ENCODE measurements at places on chromosomes 3 and 15. TPM values are rescaled to one million over a fixed set of nuclear protein-coding genes. Genes with fewer than 3 reads are reported as not detected.

- no peaks in the 10 kb centered on the region for H3K27me3 ChIP-seq
- H3K36me3 ChIP-seq = no peaks in the 10 kb centered on the region
- H3K4me3 ChIP-seq = no peak overlapping the region
- no peak overlapping the region for H3K27ac ChIP-seq
- H3K4me1 ChIP-seq = no peaks in the 10 kb centered on the region
These were observed 86.9 kb downstream of the C3orf80 start for GRCh38 chr3:160312014-160312624.

The AHSG gene
- total RNA-seq = 1.2 TPM

DNA sequence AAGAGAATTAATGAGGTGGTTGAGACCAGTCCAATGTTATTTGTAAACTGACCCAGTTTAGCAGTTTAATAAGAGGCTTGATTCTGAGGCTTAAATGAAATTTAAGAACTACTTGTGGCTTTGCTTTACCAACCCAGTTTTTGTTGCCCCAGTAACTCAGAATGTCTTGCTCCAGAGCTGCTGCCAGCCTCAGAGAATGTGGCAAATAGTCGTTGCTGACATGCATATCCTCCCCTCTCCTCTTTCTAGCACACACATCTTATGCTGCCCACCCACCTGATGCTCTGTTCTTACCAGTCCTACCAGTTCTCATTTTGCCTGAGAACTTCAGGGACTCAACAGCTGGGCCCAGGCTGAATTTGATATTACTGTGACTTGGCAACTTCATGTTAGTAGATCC is 92.4 kb upstream of the TSC22D2 start:
- no peak for DNase-seq
- H3K27ac ChIP-seq = no peak overlapping the region
- H3K4me3 ChIP-seq = no peak overlapping the region
- no peaks in the 10 kb centered on the region for H3K36me3 ChIP-seq
- H3K4me1 ChIP-seq = no peaks in the 10 kb centered on the region

DNA sequence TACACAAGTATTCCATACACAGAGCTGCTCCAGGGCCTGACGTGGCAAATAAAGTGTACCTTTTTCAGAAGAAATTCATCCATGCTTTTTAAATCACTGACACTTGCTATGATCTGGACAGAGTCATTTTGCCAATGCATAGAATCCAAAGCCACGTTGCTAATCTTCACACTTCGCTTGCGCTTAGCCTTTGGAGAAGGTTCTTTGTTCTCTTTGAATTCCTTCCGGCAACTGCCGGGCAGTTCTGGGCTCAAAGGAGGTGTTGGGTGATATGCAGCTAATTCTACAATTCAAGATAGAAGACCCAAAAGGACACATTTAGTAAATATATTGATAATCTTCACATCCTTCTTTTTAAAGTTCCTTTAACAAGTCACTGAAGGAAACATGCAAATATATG is 69.9 kb downstream of the NR2E3 start:
- H3K27me3 ChIP-seq = no peaks in the 10 kb centered on the region
- H3K4me3 ChIP-seq = no peak overlapping the region
- no peaks in the 10 kb centered on the region for H3K36me3 ChIP-seq

DNA sequence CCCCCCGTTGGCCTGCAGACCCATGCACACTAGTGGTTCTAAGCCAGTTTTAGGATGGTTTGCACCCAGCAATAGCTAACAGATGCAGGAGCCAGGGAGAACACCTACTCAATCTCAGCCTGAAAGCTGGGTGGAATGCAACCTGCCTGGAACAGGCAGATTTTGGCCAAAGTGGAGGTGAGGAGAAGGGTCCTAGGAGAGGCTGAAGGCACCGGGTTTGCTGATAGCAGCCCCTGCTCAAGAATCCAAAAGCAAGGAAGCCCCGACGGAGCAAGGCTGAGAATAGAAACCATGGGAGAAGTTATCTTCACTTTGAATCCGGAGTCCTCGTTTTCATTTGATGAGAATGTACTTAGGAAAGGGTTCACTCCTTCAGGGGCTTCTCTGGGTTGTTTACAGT is 9.9 kb downstream of the RRP9 start:
- H3K36me3 ChIP-seq = peaks cover 26% of the 10 kb centered on the region
- H3K27ac ChIP-seq = no peak overlapping the region
- H3K27me3 ChIP-seq = no peaks in the 10 kb centered on the region
- no peak for DNase-seq
- no peak overlapping the region for H3K4me3 ChIP-seq
- H3K4me1 ChIP-seq = no peaks in the 10 kb centered on the region

The GPR156 gene
- 0.08 TPM for total RNA-seq

- no peaks in the 10 kb centered on the region for H3K27me3 ChIP-seq
- H3K4me3 ChIP-seq = no peak overlapping the region
- no peak overlapping the region for H3K27ac ChIP-seq
These were observed 50.1 kb downstream of the LYSMD4 start for GRCh38 chr15:99683000-99683670.

- DNase-seq = no peak
- H3K4me3 ChIP-seq = no peak overlapping the region
- H3K27ac ChIP-seq = no peak overlapping the region
- H3K27me3 ChIP-seq = no peaks in the 10 kb centered on the region
- H3K4me1 ChIP-seq = no peaks in the 10 kb centered on the region
- H3K36me3 ChIP-seq = no peaks in the 10 kb centered on the region
These were observed 149.9 kb upstream of the GALNT15 start for GRCh38 chr3:16024548-16024947.

The LRRK1 gene
- 58.3 TPM for total RNA-seq

- no peak for DNase-seq
- H3K4me3 ChIP-seq = no peak overlapping the region
- no peak overlapping the region for H3K27ac ChIP-seq
- no peaks in the 10 kb centered on the region for H3K36me3 ChIP-seq
- H3K27me3 ChIP-seq = no peaks in the 10 kb centered on the region
These were observed 39.5 kb downstream of the MECOM start for GRCh38 chr3:169623971-169624370.

All from GM12878 (cell line).